ENCODE measurements at places on chromosomes 11 and 22. TPM values are rescaled to one million over a fixed set of nuclear protein-coding genes. Genes with fewer than 3 reads are reported as not detected.

Gene PDE3B
- 2.4 TPM for polyA plus RNA-seq

Gene SCGB1A1
- not detected for polyA plus RNA-seq

Gene FOLR2
- polyA plus RNA-seq, result not detected

Gene SLC22A9
- not detected for polyA plus RNA-seq

Gene KRTAP5-2
- polyA plus RNA-seq, result not detected

Gene RCE1
- 23.3 TPM for polyA plus RNA-seq

GRCh38 chr11:62153617-62154016 lies 29.8 kb downstream of the INCENP start:
- DNase-seq, result no peak

DNA sequence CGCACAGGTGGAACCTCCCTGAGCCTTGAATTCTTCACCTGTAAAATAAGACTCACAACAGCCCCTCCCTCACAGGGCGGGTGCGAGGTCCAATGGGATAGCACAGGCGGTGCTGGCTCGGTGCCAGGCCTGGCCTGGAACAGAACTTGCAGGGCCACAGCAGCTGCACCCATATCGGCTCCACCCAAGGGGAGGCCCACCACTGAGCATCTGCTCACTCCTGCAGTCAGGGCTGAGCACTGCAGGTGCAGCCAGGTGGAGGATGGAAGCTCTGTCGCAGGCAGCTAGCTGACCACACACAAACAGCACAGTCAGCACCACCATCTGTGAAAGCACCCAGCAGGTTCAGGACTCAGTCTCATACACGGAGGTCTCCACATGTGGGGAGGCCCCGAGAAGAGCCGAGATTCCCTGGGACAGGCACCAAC lies 19.6 kb downstream of the VPS37C start:
- no peak for DNase-seq

- DNase-seq, result no peak
These were observed 50.3 kb downstream of the THAP12 start for GRCh38 chr11:76330651-76331050.

DNA sequence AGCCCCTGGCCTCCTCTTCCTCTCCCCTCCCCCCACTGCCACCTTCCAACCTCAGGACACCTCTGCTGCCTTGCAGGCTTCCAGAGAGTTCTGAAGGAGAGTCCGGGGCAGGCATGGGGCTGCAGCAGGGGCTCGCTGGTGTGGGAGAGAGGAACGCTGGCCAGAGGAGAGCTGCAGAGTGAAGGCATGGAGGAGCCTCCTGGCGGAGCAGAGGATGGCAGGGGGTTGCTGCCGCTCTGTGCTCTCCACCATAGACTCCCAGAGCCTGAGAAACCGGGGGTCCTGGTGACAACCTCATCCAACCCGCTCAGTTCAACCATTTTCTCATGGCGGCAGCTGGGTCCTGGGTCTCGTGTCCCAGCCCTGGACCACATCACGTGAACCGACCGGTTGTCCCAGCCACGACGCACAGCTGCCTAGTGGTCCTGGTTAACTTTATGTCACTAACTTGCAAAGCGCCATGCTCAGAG lies 17.5 kb downstream of the MRGPRG start:
- DNase-seq, result no peak

DNA sequence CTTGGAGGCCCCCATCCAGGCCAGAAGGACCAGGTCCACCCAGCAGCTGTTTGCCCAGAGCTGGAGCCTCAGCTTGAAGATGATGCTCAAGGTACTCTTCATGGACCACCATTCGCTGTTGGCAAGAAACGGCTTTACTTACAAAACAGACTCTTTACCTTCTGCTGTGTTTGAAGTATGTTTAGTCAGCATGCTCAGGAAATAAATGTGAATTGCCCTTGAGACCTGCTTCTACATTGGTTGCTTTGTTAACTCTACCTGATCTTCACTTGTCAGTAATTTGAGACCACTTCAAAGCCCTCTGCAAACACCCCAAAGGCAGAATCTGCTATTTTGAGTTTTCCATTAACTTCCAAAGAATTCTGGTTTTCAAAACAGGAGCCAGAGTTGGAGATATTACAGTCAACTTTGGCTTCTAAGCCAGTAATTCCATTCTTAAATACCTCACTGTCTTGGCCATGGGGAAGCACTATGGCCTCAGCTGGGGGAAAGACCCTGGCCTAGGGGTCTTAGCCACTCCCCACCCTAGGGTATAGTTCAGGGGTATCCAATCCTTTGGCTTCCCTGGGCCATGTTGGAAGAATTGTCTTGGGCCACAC lies 2.7 kb downstream of the UQCR10 start:
- no peak for DNase-seq

DNA sequence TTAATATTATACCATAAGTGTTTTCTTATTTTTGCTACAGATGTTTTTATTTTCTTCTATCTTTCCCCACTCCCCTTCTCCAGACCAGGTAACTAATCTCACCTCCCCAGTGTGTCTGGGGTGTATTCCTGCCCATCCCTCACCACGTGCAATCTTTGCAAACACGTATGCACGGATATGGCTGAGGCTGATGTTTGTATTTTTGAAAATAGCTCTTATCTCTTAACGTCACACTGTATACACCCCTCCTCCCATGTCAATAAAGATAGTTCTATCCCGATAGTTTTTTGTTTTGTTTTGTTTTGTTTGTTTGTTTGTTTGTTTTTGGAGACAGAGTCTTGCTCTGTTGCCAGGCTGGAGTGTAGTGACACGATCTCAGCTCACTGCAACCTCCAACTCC lies 127.5 kb downstream of the FBXO7 start:
- no peak for DNase-seq

DNA sequence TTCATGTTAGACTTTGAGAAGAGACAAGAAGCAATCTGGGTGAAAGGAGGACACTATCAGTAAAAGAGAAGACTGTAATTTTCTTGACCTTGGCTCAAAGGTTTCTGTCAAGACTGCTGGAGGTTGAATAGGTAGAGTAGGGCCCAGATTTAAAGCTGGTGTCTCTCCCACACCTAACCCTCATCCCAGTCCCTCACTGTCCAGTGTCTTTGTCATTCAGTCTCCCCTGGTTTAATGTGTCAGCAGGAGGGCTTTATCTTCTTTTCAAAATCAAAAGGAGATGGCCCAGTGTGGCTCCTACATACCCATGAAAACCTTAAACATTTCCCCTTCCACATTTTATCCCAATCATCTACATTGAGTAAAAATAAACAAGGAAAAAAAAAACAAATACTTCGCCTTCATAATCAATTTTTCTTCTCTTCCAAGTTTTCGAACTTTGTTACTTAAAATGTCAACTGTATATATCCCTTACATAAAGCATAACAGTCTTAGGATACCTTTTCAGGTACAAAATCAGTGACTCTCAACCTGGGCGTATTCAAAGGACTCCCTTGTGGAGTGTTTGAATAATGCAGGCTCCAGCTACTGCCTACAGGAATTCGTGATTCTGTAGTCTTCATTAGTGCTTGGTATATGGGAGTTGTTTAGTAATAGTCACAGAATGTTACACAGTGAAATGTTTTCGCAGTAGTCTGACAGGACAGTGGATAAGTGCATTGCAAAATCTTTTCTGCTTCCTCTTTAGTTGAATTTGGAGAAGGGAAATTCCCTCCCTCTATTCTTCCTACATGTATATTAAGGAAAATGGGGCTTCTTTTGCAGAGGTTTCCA lies 87.2 kb downstream of the FAT3 start:
- no peak for DNase-seq

DNA sequence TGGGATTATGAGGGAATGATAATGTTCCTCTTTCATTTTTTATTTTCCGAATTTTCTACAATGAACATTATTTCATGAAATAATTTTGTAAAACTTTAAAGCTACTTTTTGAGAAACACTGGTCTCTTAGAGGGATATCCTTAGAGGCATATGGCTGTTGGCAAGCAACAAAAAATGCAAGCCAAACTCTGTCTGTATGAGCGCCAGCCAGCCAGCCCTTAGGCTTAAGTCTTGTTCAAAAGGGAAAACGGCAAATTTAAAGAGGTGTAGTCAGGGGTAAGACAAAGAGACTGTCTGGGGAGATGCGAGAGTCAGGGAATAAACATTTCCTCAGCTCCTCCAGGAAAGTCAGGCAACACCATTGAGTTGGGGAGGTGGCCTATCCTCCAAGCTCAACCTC lies 22.5 kb downstream of the ASCC2 start:
- DNase-seq, result no peak

GRCh38 chr11:131889146-131889577 lies 518.7 kb downstream of the NTM start:
- DNase-seq, result no peak

DNA sequence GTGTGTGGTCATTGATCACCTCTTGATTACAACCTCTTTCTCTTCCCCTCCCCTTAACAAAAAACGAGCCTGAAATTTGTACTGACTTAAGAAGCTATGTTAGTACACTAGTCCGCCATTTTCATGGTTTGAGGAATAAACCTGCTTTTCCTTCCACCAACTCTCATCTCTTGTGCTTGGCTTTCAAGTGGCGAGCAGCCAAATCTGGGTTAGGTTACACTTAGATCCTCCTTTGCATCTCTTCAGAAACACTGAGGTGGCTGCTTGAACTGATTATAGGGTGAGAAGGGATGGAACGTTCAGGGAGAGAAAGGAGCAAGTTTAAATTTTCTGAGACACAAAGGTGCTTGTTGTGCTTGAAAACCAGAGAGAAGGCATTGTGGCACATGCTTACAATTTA lies 2171.4 kb downstream of the LRRC4C start:
- DNase-seq, result no peak

GRCh38 chr22:46295277-46295971 lies 1.2 kb upstream of the GTSE1 start:
- no peak for DNase-seq

DNA sequence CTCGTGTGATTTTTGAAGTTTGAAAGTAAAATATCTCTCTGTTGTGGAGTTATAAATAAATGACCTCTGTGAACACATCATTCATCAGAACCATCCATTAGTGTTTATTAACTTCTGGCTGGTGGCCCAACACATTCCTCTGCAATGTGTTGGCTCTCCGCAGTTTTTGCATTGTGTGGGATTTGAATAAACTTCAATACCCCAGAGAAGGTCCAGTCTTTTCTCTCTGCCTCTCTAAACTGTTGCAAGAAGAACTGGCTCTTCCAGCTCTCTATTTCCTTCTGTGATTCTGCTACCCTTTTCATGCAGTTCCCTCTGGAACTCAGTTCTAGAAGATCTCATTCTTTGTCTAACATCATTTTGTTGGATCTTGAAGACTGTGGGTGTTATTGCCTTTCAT lies 125.0 kb upstream of the ARHGAP42 start:
- DNase-seq, result no peak

DNA sequence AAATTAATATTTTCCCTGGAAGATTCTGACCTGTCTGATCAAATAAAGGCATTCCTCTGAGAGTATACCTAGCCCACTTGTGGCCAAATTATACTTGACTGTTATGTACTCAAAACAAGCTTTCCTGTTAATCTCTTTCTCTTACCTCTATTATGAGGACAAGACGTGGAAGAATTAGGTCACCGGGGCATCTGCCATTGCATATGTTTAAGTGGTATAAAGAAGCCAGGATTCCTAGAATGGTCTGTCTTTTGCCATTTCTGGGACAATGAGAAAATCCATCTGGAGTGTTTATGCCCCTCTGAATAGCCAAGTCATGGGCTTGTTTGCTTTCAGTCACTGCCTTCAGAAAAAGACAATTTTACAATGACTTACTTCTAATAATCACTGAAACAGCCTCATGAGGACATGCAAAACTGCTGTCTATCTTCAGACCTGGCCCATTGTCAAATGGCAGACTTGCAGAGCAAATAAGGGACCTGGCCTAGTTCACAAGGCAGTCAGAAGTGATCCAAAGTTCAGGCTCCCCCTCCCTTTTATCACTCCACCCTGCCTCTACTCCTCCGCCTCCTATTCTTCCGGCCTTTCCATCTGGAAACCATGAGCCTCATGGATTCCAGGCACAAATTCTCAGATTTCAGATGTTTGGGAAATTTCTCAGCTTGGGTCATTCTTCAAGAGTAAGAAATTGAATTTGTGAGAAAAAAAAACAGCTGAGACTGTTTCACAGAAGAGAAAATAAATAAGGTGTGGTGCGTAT lies 128.1 kb upstream of the LDLRAD3 start:
- no peak for DNase-seq

DNA sequence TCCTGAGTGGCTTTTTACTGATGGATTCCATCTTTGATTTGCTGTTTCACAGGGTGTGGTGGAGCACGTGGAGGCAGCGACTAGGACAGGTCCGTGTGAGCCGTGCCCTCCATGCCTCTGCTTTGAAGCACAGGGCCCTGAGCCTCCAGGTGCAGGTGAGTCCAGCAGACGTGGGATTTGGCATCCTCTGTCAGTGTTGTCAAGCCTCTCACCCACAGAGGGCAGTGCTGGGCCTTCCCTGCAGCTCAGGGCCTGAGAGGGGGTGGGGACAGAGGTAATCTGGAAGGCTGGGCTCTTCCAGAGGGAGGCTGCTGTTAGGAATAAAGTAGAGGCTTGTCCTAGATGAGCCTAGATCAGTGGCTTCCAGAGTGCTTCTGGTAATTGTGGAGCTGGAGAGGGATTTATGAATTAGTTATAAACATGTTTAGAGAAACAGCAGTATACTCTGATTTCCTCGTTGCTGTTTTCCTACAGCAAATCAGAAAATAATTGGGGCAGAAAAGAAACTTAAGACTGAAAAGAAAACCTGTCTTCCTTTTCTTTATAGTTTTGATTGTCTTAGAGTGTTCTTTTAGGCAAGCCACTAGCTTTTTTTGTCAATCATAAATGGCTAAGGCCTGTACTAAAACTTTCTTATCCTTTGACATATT lies 65.0 kb downstream of the SFI1 start:
- peak; percentile 72 for DNase-seq

DNA sequence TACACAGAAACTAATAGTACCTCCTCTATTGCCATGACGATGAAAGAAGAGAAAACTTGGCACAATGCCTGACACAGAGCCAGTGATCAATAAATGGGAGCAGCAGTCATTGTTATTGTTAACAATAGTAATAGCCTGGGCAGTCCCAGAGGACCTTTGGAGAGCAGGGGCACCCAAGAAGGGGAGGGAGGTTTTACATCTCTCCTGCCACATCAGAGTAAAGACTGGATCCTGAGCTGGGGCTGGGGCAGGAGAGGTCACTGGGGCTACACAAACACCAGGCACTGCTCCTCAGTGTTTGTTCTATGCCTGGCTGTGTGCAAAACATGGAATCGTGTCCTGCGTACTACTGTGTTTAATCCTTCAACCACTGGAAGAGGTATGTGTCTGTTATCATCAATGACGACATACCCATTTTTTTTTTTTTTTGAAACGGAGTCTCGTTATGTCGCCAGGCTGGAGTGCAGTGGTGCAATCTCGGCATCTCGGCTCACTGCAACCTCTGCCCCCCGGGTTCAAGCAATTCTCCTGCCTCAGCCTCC lies 25.0 kb upstream of the CREB3L1 start:
- no peak for DNase-seq

- no peak for DNase-seq
These were observed 3.8 kb upstream of the QSER1 start for GRCh38 chr11:32888805-32889204.
